AG08395 (cell line): ENCODE measurements at places on chromosomes 6 and 20.

- no peak for DNase-seq
Measured at GRCh38 chr6:167551628-167552257, 226.9 kb downstream of the TTLL2 start.

- no peak for DNase-seq
Measured at GRCh38 chr6:25007269-25007699, 71.5 kb upstream of the RIPOR2 start.

- no peak for DNase-seq
Measured at GRCh38 chr20:55656231-55656775, 349.0 kb downstream of the CBLN4 start.

DNA sequence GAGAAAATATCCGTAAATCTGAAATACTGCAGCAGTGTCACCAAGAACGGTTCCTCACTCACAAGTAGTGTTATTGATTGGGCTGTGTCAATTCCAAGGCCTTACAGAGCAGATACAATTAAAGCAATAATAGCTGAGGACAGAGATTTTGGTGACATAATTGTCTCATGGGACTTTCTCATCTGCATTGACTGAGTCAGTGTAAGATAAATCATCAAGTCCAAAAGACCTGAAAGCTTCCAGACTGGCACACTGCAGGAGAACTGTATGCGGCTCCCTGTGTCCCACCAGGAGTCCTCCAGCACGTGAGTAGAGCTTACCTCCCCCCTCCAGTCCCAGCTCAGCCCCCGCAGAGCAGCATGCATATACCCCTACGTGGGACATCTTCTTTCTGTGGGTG lies 655.2 kb upstream of the ARID1B start:
- DNase-seq, result no peak
